Activated T-helper 1 cell treated with anti-CD3 and anti-CD28 coated beads, Interleukin-12 subunit alpha, Interleukin-12 subunit beta, Interleukin-2, Interleukin-4 antibody, amounts not matched to agents 30 ng/mL and 10 ng/mL and 1 ng/mL, durations not matched to agents 14 hours and 24 hours and 36 hours (primary cell): ENCODE measurements at places on chromosomes 16 and 17. TPM values are rescaled to one million over a fixed set of nuclear protein-coding genes. Genes with fewer than 3 reads are reported as not detected.

The ESRP2 gene
- total RNA-seq, result 0.10 and 0.12 TPM in 2 replicates

The ZNF771 gene
- total RNA-seq, result 8.1 and 8.9 TPM in 2 replicates

The ARHGDIG gene
- not detected in 2 replicates for total RNA-seq

The SLC43A2 gene
- 1.7 and 2.5 TPM in 2 replicates for total RNA-seq

DNA sequence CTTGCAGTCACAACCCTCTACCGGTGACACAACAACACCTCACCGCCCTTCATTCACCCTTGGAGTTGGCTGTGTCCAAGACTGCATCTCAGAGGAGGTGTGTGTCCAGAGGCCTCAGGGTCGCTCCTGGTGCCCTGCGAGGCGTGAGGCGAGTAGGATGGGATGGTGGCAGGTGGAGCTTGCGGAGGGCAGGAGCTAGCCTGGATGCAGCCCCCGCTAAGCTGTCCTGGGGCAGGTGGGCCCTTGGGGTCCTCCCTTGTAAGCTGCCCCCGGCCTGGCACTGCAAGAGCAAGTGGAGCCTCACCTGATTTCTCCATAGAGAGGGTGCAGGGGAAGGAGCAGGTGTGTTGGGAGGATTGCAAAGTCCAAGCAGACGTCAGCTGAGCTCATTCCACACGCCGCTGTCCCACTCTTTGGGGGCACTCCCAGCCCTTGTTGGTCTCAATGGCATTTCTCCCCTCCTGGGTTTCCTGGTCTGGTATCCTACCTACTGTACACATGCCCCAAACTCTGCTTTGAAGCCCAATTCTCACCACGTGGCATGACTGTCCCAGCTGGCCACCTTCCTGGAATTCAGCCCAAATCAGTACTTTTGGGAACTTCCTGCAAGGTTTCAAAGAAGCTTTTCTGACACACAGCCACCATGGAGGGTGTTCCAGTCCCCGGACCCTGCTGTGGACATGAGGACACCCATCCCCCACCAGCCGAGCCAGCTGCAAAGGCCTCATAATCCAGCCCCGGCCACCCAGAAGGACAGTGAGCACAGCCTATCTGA is 18.1 kb upstream of the ICAM2 start:
- DNase-seq, result no peak

- no peak for DNase-seq
Observed at GRCh38 chr16:9660898-9661297, 521.3 kb downstream of the GRIN2A start.

GRCh38 chr16:71853413-71853812 is 7.6 kb downstream of the ATXN1L start:
- DNase-seq, result no peak

GRCh38 chr17:78313735-78314648 is 45.9 kb downstream of the SOCS3 start:
- peak; percentile 72 for DNase-seq

DNA sequence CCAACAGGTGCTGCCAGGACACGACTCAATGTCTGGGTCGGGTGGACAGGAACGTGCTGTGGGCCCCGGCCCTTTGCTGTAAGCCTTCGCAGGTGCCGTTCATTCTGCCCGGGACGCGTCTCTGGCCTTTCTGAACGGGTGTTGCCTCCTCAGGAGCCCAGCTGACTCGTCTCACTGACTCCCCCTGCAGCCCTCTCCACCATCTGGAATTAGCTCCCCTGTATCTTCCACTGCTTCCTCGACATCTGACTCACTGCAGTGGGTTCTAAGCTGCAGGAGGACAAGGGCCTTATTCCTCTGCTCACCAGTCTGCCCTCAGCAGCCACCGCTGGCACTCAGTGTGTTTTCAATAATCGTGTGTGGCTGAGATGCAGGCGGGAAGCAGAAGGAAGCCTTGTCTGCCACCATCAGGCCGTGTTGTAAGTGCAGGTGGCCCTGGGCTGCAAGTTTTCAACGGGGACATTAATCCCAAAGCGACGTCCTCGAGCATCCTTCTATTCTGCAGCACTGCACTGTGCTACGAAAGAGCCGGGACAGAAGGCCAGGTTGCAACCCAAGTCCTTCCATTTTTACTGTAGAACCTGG is 256.2 kb downstream of the FOXL1 start:
- no peak for DNase-seq

GRCh38 chr17:66834919-66835454 is at the start of gene CACNG5:
Gene CACNG5, plus strand, starts transcription at chr17:66835117. Its CDS starts 42,216 bp downstream, at chr17:66877333.
- DNase-seq, result no peak

DNA sequence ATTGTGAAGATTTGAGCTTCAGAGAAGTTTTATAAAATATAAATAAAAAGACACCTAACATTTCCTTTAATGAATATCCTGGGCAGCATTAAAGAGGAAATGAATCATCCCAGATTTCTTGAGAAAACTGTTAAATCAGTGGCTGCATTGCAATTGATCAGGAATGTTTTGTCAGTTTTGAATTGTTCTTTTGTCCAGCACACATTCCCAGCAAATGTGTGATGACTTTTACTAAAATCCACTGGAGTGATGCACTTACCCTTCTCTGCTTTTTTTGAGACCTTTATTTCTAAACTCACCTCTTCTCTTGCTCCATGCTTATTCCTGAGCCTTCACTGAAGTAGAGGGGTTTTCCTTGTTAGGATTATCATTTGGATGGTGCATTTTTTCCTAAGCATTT is 1307.2 kb downstream of the CDH8 start:
- DNase-seq, result no peak

GRCh38 chr16:78570399-78571141 is 471.1 kb downstream of the WWOX start:
- DNase-seq, result no peak

GRCh38 chr17:57645950-57646665 is 99.0 kb downstream of the CCDC182 start:
- no peak for DNase-seq

DNA sequence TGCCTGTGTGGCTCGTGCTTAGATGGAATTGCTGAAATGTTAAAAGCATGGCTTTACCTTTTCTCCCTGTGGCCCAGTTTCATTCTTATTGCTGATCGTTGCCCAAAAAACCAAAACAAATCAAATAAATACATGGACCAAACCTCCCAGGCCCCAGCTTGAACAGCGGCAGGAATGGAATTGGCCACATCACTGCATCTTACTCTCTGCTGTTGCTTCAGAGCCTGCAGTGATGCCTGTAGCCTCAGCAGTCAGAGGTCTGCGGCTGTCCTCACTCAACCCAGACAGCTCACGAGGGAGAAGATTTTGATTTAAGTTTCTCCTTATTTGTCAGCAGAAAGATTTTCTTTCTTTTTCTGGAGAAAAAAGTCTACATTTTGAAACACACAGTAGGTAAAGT is 91.5 kb downstream of the NPIPB11 start:
- DNase-seq, result no peak
